ENCODE measurements at places on chromosomes 16 and 17.

DNA sequence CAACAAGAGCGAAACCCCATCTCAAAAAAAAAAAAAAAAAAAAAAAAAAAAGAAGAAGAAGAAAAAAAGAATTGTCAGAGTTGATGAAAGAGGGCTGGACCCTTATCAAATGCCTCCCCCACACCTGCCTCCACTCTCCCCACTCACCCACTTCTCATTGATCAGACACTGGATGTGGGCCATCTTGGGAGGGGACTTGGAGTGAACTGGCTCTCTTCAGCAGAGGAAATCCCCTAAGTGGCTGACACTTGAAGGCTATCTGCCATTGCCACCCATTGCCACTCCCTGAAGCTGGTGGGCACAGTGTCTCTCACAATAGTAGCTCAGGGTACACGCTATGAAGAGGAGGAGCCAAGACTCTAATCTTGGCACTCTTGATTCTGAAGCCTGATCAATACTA is 1.6 kb downstream of the ITGA2B start:
- DNase-seq = no peak

GRCh38 chr16:81532491-81533174 is 88.0 kb downstream of the CMIP start:
- no peak for DNase-seq

- DNase-seq = no peak
Observed at GRCh38 chr16:5449901-5450300, 352.3 kb upstream of the EEF2KMT start.

DNA sequence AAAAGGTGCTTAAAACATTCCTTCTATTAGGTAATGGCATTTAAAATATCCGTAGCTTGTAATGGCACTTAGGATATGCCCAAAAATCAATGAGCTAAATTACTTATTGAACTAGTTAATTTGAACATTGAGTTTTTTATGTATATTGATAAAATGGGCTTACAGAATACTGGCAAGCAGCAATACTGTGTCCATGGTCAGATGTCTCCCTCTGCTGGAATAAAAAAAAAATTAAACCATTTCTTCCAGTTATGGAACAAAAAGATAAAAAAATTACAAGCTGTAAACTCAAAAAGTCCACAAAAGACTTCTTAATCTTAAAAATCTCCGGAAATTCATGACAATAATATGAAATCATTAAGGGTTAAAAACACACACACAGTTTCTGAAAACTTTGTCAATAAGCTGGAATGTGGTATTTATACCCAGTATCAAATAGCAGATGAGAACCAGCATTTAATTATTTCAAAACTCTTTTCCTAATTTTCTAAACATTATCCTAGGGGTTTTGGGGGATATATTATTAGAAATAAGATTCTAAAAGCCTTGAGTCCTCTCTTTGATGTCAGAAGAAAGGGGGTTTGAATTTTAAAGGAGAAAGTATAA is 21.5 kb upstream of the PSMD7 start:
- DNase-seq = no peak

GRCh38 chr17:33982909-33983308 is 272.2 kb upstream of the CCL2 start:
- DNase-seq = no peak

DNA sequence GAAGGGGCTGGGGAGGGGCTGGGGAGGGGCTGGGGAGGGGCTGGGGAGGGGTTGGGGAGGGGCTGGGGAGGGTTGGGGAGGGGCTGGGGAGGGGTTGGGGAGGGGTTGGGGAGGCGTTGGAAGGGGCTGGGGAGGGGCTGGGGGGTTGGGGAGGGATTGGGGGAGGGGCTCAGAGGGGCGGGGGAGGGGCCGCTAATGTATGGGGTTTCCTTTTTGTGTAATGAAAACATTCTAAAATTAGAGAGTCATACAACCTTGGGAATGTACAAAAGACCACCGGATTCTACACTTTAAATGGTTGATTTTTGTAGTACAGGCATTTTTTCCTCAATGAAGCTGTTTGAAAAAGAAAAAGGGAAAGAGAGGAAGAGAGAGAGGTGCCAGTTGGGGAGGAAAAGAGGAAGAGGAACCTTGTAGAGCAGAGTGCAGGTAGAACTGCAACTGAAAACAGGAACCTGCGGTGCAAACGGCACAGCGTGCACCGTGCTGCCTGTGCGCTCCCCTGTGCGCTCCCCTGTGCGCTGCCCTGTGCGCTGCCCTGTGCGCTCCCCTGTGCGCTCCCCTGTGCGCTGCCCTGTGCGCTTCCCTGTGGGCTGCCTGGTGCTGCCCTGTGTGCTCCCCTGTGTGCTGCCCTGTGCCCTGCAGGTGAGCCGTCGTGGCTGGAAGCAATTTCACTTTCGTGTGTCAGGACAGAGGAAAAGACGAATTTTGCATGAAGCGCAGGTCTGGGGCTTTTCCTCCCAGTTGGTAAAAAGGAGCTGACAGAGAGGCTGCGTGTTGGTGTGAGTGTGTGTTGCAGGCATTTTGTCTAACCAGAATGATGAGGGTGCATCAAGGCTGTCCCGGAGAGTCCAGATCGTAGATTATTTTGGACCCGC is 40.8 kb downstream of the METRNL start:
- DNase-seq = no peak

DNA sequence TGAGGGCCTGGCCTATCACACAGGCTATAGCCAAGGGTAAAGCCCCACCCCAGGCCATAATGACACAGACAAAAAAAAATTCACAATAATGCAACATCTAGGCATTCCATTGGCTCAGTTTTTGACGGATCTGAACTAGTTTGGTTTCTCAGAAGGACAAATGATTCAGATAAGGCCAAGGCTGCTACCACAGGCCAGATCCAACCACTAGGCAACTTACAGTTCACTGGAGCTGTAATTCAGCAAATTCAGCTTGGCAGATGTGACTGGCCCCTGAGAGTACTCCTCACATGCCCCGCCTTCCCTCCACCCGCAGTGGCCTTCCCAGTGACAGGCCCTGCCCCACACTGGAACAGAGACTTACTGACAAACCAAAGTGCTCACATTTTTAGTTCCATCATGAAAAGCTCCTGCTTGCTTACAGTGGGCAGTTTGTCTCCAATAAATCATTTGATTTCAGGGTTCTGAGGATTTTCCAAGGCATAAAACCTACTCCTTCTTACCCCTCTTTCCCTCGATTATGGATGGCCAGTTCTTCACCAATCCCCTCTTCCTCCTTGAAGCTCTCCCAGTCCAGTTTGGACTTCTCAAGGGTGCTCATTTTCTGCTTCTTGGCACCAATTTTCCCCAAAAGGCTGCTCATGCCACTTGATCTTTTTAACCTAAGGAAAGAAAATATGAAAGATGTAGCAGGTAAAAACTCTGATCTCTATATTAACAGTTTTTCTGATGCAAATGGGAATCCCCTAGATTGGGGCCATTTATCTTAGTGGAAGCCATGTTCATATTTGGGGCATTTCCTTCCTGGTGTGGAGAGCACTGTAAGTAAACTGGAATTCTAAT is 53.3 kb upstream of the BCAR1 start:
- DNase-seq = no peak

DNA sequence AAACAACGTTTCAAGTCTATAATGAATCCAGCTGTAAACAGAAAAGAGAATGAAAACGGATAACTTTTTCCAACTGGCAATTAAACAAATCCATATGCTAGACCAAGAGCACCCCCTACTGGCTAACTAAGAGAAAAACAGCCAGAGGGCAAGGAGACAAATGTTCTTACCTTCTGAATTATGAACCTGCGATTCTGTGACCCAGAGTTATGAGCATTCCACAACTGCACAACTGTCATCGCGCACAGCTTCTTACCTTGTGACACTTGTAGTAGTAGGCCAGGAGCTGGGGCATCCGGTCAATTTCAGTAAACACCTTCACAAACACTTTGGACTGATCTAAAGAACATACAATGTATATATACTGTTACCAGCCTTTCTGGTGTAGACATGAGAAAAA is 18.6 kb downstream of the COG7 start:
- peak; percentile 1 for DNase-seq

DNA sequence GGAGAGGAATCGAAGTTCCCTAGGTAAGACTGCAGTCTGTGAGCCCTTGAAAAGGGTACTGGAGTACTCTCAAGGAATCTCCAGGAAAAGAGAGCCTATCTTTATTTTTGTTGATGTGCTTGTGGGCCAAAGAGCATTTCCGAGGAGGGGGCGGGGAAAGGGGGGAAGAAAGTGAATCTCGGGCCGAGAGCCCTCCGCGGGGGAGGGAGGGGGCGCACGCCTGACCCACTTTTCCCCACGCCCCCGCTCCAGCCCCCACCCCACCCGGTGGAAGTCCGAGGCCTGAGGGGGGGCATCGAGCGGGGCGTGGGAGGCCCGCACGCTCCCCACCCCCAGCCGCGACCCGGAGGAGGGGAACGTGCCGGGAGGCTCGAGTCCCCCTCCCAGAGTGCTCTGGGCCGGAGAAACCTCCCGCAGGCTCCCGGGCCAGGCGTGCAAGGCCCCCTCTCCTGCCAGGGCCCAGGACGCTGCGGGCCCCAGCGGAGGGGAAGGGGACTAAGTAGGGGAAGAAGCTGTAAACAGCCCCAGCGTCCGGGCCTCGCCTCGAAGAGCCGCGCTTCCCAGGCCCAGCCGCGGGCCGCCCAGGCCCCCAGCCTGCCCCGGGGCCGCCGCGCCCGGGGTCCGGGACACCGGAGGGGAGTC is 444 bp downstream of the HELZ start:
- no peak for DNase-seq

- DNase-seq = no peak
Observed at GRCh38 chr16:56919099-56919800, 12.7 kb upstream of the HERPUD1 start.

DNA sequence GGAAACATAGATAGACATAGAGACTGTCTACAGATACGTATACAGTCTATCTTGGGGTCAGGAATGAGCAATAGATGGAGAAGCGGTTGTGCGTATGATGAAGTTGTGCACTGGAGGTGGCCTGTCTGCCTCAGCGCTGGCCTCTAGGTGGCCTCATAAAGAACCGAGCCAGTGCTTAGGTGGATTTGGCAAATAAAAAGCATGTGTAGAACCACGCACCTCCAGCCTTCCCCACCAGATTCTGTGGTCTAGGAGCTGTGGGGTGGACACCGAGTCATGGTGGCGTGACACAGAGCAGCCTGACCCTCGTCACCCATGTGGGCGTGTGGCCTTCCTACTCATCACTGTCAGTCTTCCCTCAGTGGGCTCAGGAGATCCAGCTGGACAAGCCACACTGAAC is 34.0 kb downstream of the PGS1 start:
- no peak for DNase-seq

DNA sequence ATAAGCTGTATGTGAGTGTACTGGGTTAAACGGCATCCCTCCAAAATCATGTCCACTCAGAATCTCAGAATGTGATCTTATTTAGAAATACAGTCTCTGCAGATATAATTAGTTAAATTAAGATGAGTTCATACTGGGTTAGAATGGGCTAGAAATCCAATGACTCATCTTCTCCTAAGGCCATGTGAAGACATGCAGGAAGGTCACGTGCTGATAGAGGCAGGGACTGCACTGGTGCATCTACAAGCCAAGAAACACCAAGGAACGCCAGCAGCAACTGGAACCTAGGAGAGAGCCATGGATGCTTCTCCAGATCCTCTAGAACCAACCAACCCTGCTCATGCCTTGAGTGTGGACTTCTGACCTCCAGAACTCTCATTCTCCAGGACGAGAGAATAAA is 241.0 kb downstream of the XYLT1 start:
- DNase-seq = no peak

DNA sequence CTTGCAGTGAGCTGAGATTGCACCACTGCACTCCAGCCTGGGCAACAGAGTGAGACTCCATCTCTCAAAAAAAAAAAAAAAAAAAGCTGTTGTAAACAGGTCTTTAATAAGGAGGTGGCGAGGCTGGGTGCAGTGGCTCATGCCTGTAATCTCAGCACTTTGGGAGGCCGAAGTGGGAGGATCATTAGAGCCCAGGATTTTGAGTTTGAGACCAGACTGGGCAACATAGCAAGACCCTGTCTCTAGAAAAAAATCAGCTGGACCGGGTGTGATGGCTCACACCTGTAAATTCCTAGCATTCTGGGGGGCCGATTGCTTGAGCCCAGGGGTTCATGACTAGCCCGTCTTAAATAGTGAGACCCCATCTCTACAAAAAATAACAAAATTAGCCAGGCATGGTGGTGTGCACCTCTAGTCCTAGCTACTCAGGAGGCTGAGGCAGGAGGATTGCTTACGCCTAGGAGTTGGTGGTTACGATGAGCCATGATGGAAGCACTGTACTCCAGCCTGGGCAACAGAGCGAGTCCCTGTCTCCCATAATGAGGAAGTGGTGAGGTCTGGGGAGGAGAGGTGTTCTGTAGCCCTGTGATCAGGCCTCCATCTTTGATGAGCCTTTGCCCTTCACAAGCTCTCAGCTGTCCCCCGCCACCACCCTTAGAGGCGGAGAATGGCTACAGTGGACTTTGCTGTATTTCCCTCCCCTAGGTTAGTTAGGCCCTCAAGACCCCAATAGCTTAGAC is 36.2 kb downstream of the ZNF778 start:
- DNase-seq = no peak

GRCh38 chr16:79121906-79122305 is 478.6 kb downstream of the MAF start:
- DNase-seq = no peak

DNA sequence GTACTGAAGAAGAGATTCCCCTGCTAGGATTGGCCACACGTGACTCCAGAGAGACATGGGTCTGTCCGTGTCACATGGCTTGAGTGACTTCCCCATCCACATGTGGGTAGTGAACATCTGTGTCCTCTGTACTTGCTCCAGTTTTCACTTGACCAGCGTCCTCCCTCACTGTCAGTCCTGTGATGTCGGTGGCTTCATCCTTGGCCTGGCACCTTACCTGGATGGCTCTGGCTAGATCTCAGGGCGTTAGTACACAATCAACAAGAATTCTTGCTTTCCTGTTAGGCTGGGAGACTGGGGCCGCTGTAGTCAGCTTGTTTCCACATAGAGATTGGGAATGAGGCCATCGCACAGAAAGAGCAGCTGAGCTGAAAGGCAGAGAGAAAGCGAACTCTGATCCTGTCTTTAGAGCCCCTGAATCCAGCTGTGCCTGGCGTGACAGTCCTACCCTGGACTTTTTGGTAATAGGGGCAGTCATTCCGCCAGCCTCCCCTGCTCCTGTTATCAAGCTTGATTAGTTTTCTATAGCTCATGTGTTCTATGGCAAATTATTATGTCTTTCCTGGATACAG is 227.3 kb downstream of the SNX29 start:
- no peak for DNase-seq

GRCh38 chr16:1225051-1225451 is at the start of gene TPSG1:
TSS of gene TPSG1 (minus strand) at chr16:1225268. CDS start at chr16:1225252, 16 bp downstream.
- no peak for DNase-seq

GRCh38 chr16:10964891-10965326 is 20.5 kb downstream of the CLEC16A start:
- no peak for DNase-seq

- no peak for DNase-seq
Observed at GRCh38 chr16:842061-842476, 41.5 kb upstream of the GNG13 start.

DNA sequence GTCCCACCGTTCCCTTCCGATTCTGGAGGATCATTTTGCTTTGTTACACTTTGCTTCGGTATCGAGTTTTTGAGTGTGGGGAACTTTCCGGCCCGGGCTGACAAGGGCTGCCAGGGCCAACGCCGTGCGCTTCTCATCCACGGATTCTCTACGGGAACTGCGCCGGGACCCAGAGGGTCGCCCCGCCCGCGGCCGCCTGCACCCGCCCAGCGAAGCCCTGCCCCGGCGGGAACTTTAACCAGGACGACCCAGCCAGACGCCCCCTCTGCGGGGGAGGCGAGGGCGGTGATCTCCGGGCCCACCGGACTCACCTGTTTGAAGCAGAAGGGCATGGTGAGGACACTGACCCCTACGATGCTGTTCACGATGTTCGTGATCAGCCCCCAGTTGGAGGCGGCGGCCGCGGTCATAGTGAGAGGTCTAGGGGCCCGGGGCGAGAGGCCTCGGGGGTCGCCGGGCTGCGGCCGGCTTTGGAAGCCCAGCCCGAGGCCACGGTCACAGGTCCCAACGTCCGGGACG is 536 bp downstream of the SLC38A10 start:
- DNase-seq = no peak
